ENCODE measurements at places on chromosomes 1 and 21.

DNA sequence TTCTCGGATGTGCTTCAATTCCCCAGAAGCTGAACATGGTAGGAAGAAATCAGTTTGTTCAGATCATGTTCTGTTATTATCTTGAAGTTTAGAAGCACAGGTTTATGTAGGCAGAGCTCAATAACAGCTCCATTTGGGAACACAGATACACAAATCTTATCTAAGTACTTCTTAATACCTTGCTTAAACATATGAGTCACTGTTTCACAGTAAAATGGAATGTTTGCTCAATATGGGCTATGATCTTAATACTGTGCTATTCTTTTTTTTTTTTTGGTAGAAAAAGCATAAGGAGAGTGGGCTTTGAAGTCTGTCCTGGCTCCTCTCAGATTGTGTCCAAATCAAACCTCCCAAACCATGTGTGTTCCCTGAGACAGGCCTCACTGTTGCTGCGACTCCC lies 13.4 kb downstream of the PROK1 start:
- DNase-seq, result peak; percentile 18

- no peak for DNase-seq
These were observed 10.9 kb upstream of the RWDD3 start for GRCh38 chr1:95223110-95223509.

DNA sequence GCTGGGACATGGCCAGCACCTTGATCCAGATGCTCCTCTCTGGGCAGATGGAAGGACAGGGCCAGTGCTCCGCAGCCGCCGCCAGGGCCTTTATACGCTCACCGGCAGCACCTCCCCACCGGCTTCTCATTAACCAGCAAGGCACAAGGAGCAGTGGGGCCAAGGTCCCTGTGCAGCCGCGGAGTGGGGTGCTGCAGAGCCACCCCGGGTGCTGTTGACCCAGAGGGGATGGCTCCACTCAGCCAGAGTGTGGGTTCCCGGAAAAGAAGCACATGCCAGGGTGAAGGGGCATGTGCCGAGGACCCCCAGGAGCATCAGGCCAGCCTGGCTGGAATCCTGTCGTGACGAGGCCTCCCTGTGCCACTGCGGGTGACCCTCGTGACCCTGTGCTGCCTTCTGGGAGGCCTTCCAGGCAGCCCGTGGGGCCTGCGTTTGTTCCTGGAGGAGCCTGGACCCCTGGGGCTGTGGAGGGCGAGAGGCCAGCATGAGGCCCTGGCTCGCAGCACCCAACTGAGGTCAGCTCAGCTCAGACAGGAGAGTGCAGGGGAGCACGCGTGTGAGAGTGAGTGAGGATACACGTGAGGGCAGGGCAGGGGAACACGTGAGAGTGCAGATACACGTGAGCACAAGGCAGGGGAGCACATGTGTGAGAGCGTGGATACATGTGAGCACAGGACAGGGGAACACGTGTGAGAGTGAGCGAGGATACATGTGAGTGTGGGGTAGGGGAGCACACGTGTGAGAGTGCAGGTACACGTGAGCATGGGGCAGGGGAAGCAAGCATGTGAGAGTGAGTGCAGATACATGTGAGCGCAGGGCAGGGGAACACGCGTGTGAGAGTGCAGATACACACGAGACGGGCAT lies at the start of gene FTCD:
Gene FTCD (minus strand): TSS at position 66 of the 864 bp plus-strand sequence. CDS start 56 bp downstream, at position 10.
- no peak for DNase-seq

GRCh38 chr21:38645282-38645681 lies 147.0 kb upstream of the ERG start:
- DNase-seq, result peak; percentile 48

GRCh38 chr1:236808564-236809130 lies 13.6 kb downstream of the MTR start:
- no peak for DNase-seq

DNA sequence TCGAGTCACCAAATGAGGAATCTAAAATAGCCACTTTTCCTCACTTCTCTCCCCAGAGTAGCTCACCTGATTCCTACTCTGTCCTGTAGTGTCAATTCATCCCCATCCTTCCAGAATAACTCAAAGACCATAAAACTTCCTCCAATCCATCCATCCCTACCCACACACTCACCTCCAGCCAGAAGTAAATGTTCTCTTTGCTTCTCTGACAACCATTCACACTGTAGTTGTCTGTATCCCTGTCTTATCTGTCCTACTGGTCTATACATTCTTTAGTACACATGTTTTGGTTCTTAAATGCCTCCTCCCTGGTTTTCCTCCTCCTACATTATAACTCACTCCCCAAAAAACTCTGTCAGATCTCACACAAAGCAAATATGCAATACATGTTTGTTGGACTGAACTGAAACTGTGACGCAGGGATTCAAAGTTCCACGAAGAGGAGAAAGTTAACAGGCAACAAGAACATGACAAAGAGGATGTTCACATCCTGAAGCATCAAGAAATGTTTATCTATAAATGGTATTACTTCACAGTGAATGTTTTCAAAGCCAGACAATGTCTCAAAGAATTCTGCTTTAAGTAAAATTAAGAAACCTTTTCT lies 11.0 kb downstream of the TP53BP2 start:
- no peak for DNase-seq

- DNase-seq, result no peak
These were observed 49.9 kb upstream of the STUM start for GRCh38 chr1:226498640-226499008.

DNA sequence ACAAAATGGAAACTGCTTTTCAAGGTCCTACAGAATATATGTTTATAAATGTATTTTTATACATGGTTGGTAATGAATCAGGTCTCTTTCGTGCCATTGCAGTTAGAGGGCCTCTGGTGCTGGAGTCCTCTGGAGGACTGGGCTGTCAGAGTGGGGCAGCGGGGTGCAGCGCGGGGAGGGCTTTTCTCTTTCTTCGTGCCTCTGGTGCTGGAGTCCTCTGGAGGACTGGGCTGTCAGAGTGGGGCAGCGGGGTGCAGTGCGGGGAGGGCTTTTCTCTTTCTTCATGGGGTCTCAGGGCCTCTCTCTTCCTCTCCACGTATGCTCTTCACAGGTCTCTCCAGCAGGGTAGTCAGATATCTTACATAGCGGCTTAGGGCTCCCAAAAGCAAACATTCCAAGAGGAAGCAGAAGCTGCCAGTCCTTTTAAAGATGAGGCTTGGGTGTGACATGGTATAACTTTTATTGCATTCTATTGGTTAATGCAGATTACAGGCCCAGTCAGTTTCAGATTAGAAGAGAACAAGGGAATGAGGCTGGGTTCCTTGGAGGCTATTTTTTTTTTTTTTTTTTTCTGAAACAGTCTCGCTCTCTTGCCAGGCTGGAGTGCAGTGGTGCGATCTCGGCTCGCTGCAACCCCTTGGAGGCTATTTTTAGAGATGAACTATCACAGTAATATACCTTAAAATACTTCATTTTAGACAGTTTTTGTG lies 13.1 kb downstream of the SDCCAG8 start:
- DNase-seq, result no peak

Data from BJ (cell line).